Stomach (tissue), 19 donors: ENCODE measurements at places on chromosomes 5 and 9. TPM values are rescaled to one million over a fixed set of nuclear protein-coding genes. Genes with fewer than 3 reads are reported as not detected.
A peak's percentile ranks its signal among the peaks of the same experiment; 100 is the strongest.

GRCh38 chr9:27179245-27179865 lies 70.3 kb downstream of the TEK start:
- no peaks in the 10 kb centered on the region for H3K27me3 ChIP-seq
- DNase-seq = no peak
- H3K4me1 ChIP-seq = peaks cover 32% of the 10 kb centered on the region
- no peak overlapping the region for H3K4me3 ChIP-seq
- no peaks in the 10 kb centered on the region for H3K36me3 ChIP-seq
- H3K27ac ChIP-seq = no peak overlapping the region

DNA sequence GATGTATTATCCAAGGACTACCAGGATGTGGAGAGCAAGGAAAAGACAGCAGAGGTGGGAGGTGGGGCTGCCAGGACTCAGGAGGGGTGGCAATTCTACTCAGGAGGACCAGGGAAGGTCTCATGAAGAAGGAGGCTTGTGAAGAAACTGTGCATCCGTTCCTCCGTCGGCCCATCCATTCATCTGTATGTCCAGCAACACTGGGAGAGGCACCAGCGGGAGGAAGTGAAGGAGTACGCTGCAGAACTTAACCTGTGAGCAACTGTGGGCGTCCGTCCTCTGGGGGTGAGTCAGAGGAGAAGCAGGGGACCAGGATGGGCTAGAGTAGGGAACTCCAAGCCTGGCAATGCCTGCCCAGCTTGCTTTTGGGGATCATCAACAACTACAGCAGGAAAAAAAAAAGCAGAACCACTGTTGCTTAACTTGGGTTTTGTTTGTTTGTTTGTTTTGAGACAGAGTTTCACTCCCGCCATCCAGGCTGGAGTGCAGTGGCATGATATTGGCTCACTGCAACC lies 47.3 kb upstream of the NEURL1B start:
- H3K4me1 ChIP-seq = no peaks in the 10 kb centered on the region
- H3K27me3 ChIP-seq = no peaks in the 10 kb centered on the region
- H3K4me3 ChIP-seq = no peak overlapping the region
- H3K36me3 ChIP-seq = no peaks in the 10 kb centered on the region

- no peak for DNase-seq
- H3K27ac ChIP-seq = no peak overlapping the region
- no peaks in the 10 kb centered on the region for H3K27me3 ChIP-seq
- H3K4me3 ChIP-seq = no peak overlapping the region
- no peaks in the 10 kb centered on the region for H3K36me3 ChIP-seq
Measured at GRCh38 chr5:137290373-137290772, 208.8 kb downstream of the SPOCK1 start.

DNA sequence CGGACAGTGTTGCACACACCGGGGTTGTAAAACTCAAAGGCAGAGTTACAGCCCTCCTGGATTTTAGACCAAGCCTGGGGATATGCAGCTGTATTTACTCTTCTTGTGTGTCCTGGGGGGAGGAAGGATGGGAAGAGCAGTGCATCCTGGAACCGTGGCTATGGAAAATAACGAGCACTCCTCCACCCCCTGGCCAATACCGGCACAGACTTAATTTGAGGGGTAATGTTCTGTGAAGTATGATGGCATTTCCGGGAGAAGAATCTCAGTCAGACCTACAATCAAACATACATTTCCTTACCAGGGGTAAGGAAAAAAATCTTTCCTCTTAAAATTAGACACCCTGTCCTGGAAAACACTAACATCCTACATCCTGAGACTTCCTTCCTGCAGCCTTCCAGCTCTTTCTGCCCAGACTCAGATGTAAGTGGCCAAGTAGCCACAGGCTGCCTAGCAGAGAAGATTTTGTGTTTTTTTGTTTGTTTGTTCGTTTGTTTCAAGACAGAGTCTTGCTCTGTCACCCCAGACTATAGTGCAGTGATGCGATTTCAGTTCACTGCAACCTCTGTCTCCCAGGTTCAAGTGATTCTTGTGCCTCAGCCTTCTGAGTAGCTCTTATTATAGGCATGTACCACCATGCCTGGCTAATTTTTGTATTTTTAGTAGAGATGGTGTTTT lies 11.0 kb upstream of the ERMP1 start:
- no peaks in the 10 kb centered on the region for H3K36me3 ChIP-seq
- no peaks in the 10 kb centered on the region for H3K27me3 ChIP-seq
- peaks cover 10% of the 10 kb centered on the region for H3K4me1 ChIP-seq
- DNase-seq = peak; percentile 55
- H3K4me3 ChIP-seq = no peak overlapping the region
- no peak overlapping the region for H3K27ac ChIP-seq

DNA sequence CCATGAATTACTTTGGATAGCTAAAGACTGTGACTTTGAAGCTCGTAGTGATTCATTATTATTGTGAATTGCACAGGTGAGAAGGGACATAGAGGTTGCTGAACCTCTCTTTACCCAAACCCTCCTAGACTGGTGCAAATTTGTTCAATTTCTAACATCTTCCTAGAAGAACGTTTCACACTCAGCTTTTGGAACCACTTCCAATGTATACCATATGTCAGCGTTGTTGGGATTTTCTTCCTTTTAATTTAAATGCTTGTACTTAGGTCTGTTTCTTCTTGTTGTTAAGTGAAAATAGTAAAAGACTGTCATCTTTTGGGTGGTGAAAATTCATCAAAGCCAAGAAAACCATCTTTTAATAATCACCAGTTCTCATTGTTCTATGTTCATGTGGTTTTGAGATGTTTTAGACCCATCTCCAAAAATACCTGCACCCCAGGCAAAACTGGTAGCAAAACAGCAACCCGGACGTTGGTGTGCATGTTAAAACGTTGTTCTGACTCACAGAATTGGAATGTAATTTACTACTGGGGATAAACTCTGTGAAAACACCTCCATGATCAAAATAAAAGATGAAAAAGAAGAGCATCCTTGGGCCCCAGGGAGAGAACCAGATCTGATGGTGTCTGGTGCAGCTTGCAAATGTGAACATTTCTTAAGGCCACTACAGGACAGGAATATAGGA lies 238.3 kb downstream of the NPR3 start:
- no peak for DNase-seq
- H3K27me3 ChIP-seq = no peaks in the 10 kb centered on the region
- H3K4me1 ChIP-seq = no peaks in the 10 kb centered on the region
- no peak overlapping the region for H3K27ac ChIP-seq
- H3K4me3 ChIP-seq = no peak overlapping the region
- no peaks in the 10 kb centered on the region for H3K36me3 ChIP-seq

- H3K4me3 ChIP-seq = no peak overlapping the region
Measured at GRCh38 chr5:10652151-10652550, 88.3 kb downstream of the ANKRD33B start.

GRCh38 chr5:4628645-4629385 lies 511.3 kb upstream of the ADAMTS16 start:
- H3K36me3 ChIP-seq = no peaks in the 10 kb centered on the region
- no peak for DNase-seq
- no peaks in the 10 kb centered on the region for H3K27me3 ChIP-seq
- no peak overlapping the region for H3K4me3 ChIP-seq
- no peak overlapping the region for H3K27ac ChIP-seq

DNA sequence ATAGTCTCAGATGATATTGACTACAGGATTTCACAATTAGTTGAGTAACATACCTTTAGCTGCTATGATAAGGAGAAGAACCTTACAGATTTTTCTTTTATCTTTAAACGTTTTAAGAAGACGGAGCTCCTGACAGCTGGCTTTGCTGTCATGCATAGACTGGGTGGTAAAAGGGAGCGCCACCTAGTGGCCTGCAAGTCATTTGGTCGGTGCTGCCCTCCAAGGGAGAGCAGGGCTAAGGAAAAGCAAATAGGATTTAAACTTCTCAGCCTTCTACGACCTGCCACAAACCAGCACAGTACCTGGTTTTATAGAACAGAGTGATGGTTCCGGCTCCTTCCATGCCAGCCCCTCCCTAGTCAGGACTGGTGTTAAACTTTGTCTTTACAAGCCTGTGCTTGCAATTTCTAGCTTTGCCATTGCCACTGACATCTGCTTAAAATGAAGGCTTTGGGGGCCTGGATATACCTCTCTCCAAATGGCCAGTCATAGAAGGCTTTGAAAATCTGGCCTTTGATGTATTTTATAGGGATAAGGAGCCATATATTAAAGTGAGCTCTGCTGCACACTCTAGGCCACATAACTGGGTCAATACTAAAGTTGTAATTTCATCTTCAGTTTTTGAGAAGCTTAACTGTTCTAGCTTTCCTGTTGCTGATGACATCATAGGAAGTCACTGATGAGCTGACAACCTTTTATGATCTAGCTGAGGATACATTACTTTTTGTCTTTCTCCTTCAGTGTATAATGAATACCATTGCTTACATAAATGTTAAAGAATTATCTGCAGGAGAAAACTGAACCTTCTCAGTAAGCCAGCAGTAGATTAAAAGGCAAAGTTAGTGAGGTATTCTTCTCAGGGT lies 31.1 kb upstream of the ADAMTSL1 start:
- H3K4me3 ChIP-seq = no peak overlapping the region
- peak; percentile 77 for DNase-seq
- H3K27me3 ChIP-seq = no peaks in the 10 kb centered on the region
- H3K36me3 ChIP-seq = no peaks in the 10 kb centered on the region

GRCh38 chr5:2276101-2276500 lies 393.4 kb upstream of the IRX4 start:
- H3K4me3 ChIP-seq = no peak overlapping the region
- H3K27ac ChIP-seq = no peak overlapping the region
- DNase-seq = no peak
- H3K27me3 ChIP-seq = peaks cover 50% of the 10 kb centered on the region

- H3K4me1 ChIP-seq = peaks cover 16% of the 10 kb centered on the region
- no peak for DNase-seq
- H3K27me3 ChIP-seq = no peaks in the 10 kb centered on the region
- peak overlapping the region; percentile 60 for H3K4me3 ChIP-seq
Measured at GRCh38 chr5:124742983-124743601, 3.3 kb downstream of the ZNF608 start.

DNA sequence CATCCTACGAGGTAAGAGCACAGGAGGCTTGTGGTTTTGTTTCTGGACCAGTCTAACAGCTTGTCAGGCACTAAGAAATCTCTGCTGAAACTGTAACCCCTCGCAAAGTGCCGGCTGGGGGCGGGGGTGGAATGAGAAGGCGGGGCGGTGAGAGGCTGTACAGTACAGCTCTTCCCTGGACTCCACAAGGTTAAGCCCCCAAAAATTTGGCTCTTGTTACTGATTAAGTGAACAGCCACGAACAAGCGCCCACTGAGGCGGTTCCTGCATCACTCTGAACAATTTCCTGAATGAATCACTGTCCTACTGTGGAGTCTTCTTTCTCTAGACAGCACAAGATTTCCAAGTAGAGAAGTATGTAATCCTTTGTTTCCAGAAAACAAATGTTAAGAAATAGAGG lies 6.8 kb downstream of the FBP2 start:
- H3K27ac ChIP-seq = no peak overlapping the region
- no peak overlapping the region for H3K4me3 ChIP-seq
- no peaks in the 10 kb centered on the region for H3K36me3 ChIP-seq
- no peaks in the 10 kb centered on the region for H3K4me1 ChIP-seq
- DNase-seq = no peak
- H3K27me3 ChIP-seq = peaks cover 8% of the 10 kb centered on the region

GRCh38 chr9:4489562-4489918 lies 728 bp upstream of the SLC1A1 start:
- peaks cover 9% of the 10 kb centered on the region for H3K4me1 ChIP-seq
- peak overlapping the region; percentile 75 for H3K27ac ChIP-seq
- H3K27me3 ChIP-seq = no peaks in the 10 kb centered on the region
- peak overlapping the region; percentile 77 for H3K4me3 ChIP-seq
- DNase-seq = peak; percentile 44

- no peaks in the 10 kb centered on the region for H3K36me3 ChIP-seq
- no peak overlapping the region for H3K4me3 ChIP-seq
- DNase-seq = no peak
- H3K27ac ChIP-seq = peak overlapping the region; percentile 36
Measured at GRCh38 chr9:135224286-135224877, 136.9 kb downstream of the OLFM1 start.

DNA sequence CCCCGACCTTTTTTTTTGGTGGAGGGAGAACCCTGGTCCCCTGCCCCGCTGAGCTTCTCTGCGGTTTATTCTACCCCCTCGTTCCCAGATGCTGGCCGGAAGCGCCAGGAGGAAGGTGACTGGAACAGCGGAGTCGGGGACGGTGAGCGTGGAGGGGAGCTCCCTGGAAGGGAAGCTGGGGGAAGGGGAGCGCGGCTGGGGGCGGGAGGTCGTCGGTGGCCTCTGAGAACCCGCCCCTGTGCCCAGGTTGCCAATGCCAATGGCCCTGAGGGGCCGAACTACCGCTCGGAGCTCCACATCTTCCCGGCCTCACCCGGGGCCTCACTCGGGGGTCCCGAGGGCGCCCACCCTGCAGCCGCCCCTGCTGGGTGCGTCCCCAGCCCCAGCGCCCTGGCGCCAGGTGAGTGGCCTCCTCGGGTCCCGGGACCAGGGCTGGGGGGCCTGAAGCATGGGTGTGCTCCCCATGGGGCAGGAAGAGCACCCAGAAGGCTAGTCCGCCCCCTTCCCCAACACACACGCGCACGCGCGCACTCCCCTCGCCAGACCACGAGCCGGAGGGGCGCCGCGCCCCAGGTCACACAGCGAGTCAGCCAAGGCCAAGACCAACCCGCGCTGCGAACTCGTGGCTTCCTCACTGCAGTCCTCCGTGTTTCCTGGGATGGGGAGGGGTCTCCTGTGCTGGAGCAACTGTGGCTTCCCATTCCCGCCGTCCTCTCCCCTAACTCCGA lies 10.6 kb downstream of the MYOZ3 start:
- no peak for DNase-seq
- H3K36me3 ChIP-seq = no peaks in the 10 kb centered on the region
- H3K4me1 ChIP-seq = peaks cover 26% of the 10 kb centered on the region
- peaks cover 15% of the 10 kb centered on the region for H3K27me3 ChIP-seq
- H3K4me3 ChIP-seq = peak overlapping the region; percentile 41

- no peaks in the 10 kb centered on the region for H3K36me3 ChIP-seq
- peaks cover 12% of the 10 kb centered on the region for H3K4me1 ChIP-seq
- no peak overlapping the region for H3K4me3 ChIP-seq
- no peak for DNase-seq
Measured at GRCh38 chr9:35619800-35620158, 1.6 kb upstream of the CD72 start.

- peak overlapping the region; percentile 42 for H3K27ac ChIP-seq
- peak; percentile 67 for DNase-seq
- H3K36me3 ChIP-seq = no peaks in the 10 kb centered on the region
- H3K27me3 ChIP-seq = no peaks in the 10 kb centered on the region
Measured at GRCh38 chr9:92147030-92147851, 32.0 kb upstream of the SPTLC1 start.

- H3K4me3 ChIP-seq = no peak overlapping the region
- H3K27ac ChIP-seq = no peak overlapping the region
- peak; percentile 95 for DNase-seq
- peaks cover 9% of the 10 kb centered on the region for H3K36me3 ChIP-seq
- no peaks in the 10 kb centered on the region for H3K27me3 ChIP-seq
Measured at GRCh38 chr9:113993838-113994540, 84.1 kb downstream of the AMBP start.

GRCh38 chr5:55223812-55224240 lies 3.3 kb downstream of the MCIDAS start:
- DNase-seq = no peak
- peaks cover 100% of the 10 kb centered on the region for H3K27me3 ChIP-seq
- no peak overlapping the region for H3K27ac ChIP-seq
- H3K4me1 ChIP-seq = peaks cover 40% of the 10 kb centered on the region

GRCh38 chr5:112210430-112211005 lies 208.6 kb downstream of the EPB41L4A start:
- no peaks in the 10 kb centered on the region for H3K4me1 ChIP-seq
- H3K27ac ChIP-seq = no peak overlapping the region
- peak; percentile 76 for DNase-seq
- no peaks in the 10 kb centered on the region for H3K27me3 ChIP-seq
- no peaks in the 10 kb centered on the region for H3K36me3 ChIP-seq

EIF4E1B gene
- total RNA-seq = not detected

PTCH1 gene
- 26.3 TPM for total RNA-seq

PTGDS gene
- total RNA-seq = 34.9 TPM

WDR70 gene
- 99.8 TPM for total RNA-seq
